Right ventricle myocardium superior (tissue), 1 donor: ENCODE measurements at places on chromosomes 1 and 21.

DNA sequence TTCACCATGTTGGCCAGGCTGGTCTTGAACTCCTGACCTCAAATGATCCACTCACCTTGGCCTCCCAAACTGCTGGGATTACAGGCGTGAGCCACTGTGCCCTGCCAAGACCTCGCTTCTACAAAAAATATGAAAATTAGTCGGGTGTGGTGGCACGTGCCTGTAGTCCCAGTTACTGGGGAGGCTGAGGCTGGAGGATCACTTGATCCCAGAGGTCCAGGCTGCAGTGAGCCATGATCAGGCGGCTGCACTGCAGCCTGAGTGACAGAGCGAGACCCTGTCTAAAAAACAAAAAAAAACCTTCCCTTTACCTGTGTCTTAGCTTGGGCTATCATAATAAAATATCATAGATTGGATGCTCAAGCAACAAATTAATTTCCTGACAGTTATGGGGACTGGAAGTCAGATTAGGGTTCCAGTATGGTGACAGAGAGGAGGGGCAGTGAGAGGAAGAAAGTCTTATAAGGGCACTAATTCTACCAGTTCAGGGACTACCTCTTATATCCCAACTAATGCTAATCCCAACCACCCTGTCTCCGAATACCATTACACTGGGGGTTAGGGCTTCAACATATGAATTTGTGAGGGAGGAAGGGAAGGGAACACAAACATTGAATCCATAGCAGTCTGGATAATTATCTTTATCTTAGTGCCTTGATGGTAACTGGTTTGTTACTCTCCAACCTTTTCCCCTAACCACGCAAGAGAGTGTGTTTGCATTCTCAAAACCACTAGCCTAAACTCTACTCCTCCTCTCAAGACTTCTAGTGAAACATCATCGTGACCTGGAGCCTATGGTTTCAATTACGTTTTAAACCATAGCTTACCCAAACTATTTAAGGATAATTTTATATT, 1.0 kb upstream of the NAXE start:
- no peak for DNase-seq

GRCh38 chr1:190597294-190597693, 119.6 kb upstream of the BRINP3 start:
- no peak for DNase-seq

DNA sequence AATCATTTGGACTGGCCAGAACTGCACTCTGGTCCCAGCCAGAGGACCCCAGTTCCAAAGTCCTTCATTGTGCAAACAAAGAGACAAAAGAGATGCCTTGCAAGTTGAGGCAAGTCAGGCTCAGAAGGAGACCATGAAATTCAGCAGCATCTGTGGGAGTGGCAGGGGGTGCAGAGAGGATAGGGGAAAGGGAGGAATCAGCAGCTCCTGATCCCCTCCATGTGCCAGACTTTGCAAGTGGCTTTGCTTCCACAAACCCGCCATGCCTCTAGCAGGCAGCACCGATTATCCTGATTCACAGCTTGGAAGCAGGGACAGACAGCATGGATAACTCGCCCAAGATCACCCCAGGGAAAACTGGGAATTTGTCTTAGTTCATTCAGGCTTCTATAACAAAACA, 2.1 kb upstream of the CAPN9 start:
- DNase-seq, result no peak

- no peak for DNase-seq
These were observed 58.2 kb downstream of the DUSP10 start for GRCh38 chr1:221683681-221684080.

DNA sequence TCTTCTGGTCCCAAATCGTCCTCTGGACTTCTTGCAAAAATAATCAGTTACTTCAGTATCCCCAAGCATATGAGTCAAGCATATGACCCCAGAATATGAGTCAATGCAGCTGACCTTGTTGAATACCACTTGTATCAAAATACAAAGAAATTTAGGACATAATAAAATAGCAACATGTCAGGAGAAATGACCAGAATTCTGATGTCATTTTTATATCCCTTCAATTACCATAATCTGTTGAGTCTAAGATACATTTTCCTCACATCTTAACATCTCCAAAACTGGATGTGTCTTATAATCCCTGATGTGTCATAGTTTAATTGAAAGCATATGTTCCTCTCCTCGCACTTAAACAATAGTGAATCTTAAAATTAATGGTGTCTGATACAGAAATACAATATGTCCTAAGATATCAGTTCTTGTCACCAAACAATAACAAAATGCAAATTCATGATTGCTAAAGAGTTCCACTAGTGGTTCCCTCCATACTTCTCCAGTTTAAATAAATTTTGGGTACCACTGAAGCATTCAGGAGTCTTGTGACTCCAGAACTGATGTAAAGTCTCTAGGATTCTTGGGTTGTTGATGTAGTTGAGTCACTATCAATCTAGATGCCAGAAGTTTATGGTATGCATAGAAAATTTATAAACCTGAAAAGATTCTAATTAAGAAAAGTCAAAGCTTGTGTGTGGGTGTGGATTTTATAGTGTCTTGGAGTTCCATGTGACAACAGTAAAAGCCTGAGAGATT, 41.8 kb downstream of the KIFAP3 start:
- DNase-seq, result no peak

- DNase-seq, result peak; percentile 12
These were observed 10.5 kb downstream of the KIAA1614 start for GRCh38 chr1:180923021-180923841.

DNA sequence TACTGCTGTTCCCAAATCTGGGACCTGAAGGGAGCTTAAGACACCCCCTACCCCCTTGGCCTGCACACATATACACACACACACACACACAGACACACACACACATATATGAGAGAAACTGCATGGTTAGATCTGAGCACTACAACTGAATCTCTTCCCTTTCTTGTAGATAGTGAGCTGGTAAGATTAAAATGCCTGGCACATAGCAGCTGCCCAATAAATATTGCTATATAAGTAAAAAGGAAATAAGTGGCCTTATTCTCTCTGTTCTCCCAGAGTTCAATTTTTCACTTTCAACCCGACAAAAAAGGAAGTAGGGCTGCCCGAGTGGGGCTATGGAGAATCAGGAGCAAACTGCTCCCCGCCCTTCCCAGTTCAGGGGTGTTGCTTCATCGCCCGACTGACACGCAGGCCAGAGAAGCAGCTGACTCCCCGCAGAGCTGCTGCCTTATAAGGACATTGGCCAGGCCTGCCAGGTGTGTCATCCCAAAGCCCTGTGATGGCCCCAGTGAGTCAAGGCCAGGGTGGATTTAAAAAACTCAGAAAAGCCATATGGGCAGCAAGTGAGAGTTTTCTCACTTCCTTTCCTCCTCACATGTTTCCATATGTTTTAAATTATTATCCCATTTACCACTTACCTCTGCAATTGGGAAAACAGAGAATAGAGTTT, 106.5 kb upstream of the SLC44A3 start:
- peak; percentile 87 for DNase-seq

- DNase-seq, result no peak
These were observed 1.4 kb upstream of the KRTAP10-4 start for GRCh38 chr21:44571844-44572782.

- no peak for DNase-seq
These were observed 50.3 kb downstream of the HIVEP3 start for GRCh38 chr1:41868241-41868998.

DNA sequence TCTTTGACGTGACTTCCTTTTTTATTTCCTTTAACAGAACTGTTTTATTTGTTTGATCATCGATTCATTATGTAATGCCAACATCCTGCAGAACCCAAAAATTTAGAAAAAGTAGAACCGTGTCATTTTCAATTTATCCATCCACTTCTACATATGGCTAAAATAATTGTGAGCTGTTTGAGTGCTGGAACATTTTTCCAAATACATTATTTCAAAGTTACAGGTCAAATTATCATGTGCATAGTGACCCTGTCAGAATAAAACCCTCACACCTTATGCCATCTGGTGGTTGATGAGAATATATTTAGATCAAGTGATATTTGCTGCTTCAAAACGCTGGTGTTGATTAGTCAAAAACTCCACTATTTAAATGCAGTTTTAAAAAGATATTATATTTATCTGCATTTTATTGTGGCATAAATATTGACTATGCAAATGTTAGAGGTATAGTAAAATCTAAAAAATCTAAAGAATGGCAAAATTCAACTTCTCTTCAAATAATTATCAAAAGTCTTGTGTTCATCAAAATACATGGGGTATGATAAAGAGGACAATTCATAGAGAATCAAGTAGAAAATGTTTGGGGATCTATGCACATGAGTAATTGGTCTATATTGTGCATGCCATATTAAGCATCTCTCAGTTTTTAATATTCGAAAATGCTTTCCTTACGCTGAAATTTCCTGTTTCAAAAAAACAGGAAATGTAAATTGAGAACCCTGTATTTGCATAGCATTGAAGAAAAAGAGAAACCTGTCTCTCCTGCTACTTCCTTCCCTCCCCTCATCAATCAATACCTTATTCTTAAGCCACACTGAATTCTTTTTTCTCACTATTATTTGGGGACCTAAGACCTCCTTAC, 39.7 kb downstream of the UBE2U start:
- no peak for DNase-seq

GRCh38 chr1:18632218-18632588, 1.6 kb downstream of the PAX7 start:
- no peak for DNase-seq

DNA sequence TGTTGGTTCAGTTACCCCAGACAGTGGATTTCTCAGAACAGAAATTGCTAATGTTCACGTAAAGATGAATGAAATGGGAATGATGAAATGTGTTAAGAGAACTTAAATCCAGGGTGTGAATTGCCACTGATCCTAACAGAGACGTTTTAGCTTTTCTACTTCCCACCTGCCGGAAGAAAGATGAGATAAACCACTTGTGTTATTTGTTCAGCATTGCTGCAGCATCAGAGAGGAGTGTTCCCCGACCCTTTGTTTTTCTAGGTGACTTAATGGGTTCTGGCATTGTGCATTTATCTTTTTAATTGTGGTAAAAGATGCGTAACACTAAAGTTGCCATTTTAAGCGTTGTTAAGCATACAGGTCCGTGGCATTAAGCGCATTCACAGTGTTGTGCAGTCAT, 122.3 kb downstream of the GALNT2 start:
- no peak for DNase-seq

DNA sequence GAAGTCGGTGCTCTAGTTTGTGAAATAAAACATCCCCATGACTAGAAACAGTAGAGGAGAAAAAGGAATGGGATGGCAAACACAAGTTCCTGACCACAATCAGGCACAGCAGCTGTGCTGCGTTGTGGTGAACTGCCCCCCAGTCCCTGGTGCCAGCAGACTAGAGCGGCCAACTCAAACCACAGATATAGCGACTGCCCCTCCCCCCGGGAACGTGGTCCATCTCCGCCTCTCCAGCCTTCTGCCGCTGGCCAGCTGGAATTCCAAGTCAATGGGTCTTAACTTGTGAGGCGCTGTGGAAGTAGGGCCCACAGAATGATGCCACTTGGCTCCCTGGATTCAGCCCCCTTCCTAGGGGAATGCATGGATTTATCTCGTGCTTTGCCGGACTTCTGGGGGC, 41.6 kb upstream of the ZNF678 start:
- DNase-seq, result no peak

GRCh38 chr1:112513112-112513870, 4.5 kb downstream of the WNT2B start:
- no peak for DNase-seq

GRCh38 chr21:42829954-42830353, 49.4 kb downstream of the WDR4 start:
- DNase-seq, result no peak

DNA sequence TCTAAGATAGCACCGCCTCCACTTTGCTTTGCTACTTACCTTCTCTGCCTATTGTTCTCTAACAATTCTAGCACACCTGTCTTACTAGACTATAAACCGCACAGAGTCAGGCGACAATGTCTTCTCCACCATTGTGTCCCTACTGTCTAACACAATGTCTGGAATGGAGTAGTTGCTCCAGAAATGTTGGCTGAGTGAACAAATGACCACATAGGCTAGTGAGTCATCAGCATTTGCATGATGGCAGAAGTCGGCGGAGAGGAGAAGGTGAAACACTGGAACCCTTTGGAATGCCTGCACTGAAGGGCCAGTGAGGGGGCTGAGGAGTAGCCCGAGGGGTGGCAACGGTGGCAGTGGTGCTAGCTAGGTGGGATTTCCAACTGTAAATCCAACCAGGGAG, 14.0 kb upstream of the PABPC4 start:
- no peak for DNase-seq

DNA sequence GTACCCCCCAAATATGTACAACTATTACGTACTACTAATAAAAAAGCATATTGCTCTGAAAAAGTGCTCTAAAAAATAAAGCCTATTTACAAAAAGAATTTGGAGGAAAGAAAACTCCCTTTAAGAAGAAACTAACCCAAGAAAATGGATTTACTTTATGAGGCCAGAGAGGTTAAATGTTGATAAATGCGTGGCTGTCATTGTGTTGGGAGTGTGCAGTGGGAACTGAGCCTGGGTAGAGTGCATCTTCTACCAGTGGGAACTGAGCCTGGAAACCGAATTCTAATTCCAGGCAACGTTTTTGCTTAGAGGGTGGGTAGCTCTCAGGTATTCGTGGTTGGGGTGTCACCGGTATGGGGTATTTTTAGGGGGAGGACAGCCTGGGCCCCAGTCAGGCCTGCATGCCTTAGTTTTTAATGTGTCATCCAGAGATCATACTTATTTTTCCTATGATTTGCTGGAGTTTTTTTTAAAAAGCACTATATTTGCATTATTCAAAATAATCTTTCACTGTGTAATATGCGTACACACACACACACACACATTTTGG, 24.1 kb upstream of the RNF187 start:
- no peak for DNase-seq

- DNase-seq, result no peak
These were observed 37.5 kb downstream of the IVNS1ABP start for GRCh38 chr1:185279571-185279970.

DNA sequence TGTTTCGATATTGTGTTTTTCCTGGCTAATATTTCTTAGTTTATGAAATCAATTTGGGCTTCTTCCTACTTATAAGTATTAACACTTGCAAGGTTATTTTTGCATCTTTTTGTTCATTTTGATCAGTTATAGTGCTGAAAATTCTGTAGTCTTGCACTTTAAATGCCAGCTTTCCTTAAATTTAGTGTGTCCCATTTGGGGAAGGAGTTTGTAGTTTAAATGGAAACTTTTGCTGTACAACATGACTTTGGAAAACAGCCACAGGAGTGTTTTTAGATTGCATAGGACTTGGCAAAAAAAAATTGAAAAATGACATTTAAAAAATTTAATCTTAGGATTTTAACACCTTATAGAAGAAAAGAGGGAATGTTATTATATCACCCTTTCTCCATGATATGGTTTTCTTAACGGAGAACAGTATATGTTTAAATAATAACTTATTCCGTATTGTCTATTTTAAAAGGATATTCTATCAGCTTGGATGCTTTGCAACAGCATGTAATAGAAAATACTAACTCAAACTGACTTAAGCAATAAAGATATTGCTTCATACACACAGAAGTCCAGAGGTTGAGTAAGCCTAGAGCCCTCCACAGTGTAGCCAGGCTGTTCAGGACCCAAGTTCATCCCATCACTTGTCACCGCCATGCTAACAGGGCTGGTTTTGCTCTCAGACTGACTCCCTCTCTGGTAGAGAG, 53.8 kb downstream of the LYPLAL1 start:
- no peak for DNase-seq

GRCh38 chr1:215007880-215008279, 74.7 kb upstream of the KCNK2 start:
- DNase-seq, result no peak

- no peak for DNase-seq
These were observed 375.1 kb downstream of the RYR2 start for GRCh38 chr1:237416924-237417655.
